Left lobe of liver (tissue), 2 donors: ENCODE measurements at places on chromosomes 11 and 22. TPM values are rescaled to one million over a fixed set of nuclear protein-coding genes. Genes with fewer than 3 reads are reported as not detected.
A peak's percentile ranks its signal among the peaks of the same experiment; 100 is the strongest.

- DNase-seq = no peak
Measured at GRCh38 chr22:19105456-19105855, 16.8 kb downstream of the DGCR2 start.

GRCh38 chr11:9267680-9268079 is 2.5 kb upstream of the DENND5A start:
- no peak for DNase-seq

GRCh38 chr11:74226907-74227306 is 55.8 kb downstream of the PPME1 start:
- DNase-seq = no peak

GRCh38 chr22:44399906-44400762 is 87.4 kb upstream of the SHISAL1 start:
- DNase-seq = peak; percentile 26

DNA sequence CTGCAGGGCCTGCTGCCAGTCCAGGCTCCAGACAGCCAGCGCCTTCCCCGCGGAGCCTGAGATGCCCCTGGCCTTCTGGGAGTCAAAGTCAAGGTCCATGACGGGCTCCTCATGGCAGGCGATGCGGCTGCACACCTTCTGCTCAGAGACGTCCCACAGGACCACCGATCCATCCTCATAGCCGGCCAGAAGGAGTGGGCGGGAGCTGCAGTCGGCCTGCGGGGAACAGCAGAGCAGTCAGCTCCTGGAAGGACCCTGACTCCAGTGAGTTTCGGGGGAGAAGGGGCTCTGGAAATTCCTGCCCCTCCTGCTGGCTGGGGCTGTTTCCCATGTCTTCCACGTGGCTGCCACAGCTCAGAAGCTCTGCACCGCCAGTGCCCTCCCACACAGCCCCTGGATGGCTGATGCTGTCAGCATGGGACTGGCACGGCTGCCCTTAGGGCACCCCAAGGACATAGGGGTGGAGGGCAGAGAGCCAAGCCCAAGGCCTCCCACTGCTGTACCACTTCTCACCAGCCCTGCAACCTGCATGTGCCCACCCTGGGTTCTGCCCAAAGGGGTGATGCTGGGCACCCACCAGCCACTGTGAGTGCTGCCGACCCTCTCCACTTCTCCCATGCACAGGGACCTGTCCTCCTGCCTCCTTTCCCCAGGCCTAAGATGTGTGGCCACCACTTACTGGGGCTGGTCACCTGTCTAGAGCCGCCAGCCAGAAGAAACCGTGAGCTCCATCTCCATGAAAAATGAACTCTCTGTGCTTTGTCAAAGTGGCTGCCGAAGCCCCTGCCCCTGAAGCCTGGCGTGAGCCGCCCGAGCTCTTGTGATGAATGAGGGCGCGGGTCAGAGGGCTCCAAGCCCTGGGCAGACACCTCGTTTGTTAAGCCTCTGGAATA is 41.7 kb downstream of the TBX1 start:
- DNase-seq = no peak

GRCh38 chr11:10752486-10752885 is 1.4 kb downstream of the CTR9 start:
- DNase-seq = no peak

DNA sequence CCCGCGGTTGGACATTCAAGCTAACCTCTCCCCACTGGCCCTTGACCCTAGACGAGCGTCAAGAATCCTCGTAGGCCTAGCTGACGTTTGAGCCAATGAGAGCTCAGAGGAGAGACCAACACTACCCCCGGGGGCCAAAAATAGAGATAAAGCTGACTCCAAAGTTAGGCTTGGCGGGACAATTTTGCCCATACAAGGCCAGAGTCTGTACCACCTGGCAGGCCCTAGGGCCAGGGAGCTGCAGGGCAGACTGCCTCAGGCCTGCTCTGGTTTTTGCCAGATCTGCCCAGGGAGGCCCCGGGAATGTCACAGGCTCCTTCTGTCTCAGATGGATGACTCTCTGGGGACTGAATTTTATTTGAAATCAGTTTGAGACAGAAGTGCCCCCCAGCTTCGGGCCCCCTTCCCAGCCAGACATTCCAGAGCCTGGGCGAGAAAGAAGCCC is 40.8 kb upstream of the ACCSL start:
- peak; percentile 38 for DNase-seq

- DNase-seq = no peak
Measured at GRCh38 chr22:42560781-42561180, 7.0 kb downstream of the SERHL2 start.

- DNase-seq = no peak
Measured at GRCh38 chr11:42138454-42138853, 679.0 kb upstream of the LRRC4C start.

DNA sequence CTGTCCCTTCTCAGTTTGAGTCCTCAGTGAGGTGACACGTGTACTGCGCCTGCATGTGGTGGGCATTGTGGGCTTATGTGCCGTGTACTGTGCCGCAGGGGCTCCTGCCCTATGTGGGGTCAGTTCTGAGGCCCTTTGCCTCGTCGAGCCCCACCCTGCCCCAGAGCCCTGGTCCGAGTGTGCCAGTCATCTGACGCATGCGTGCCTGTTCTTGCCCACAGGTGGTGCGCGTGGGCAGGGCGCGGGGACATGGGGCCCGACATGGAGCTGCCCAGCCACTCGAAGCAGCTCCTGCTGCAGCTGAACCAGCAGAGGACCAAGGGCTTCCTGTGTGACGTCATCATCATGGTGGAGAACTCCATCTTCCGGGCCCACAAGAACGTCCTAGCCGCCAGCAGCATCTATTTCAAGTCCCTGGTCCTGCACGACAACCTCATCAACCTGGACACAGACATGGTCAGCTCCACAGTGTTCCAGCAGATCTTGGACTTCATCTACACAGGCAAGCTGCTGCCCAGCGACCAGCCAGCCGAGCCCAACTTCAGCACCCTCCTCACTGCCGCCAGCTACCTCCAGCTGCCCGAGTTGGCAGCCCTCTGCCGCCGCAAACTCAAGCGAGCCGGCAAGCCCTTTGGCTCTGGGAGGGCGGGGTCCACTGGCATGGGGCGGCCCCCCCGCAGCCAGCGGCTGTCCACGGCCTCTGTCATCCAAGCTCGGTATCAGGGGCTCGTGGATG is 22.3 kb upstream of the TMEM191C start:
- peak; percentile 38 for DNase-seq

CFAP300 gene
- total RNA-seq = not detected

LRRN4CL gene
- total RNA-seq = not detected

NLRP14 gene
- 0.10 TPM for total RNA-seq
